Chondrocyte (in vitro differentiated cells): ENCODE measurements at places on chromosomes 4 and X. TPM values are rescaled to one million over a fixed set of nuclear protein-coding genes. Genes with fewer than 3 reads are reported as not detected.
A peak's percentile ranks its signal among the peaks of the same experiment; 100 is the strongest.

GRCh38 chr4:67723949-67724348 lies 23.0 kb upstream of the UBA6 start:
- DNase-seq: no peak

- peak; percentile 65 for DNase-seq
Observed at GRCh38 chr4:7313347-7313811, 121.0 kb downstream of the SORCS2 start.

Gene PDE5A
- 7.0 to 21.8 TPM (median 17.0 TPM) in 3 replicates for total RNA-seq

Gene CCKAR
- total RNA-seq: not detected in 3 replicates

- DNase-seq: no peak
Observed at GRCh38 chr4:137635108-137635507, 102.8 kb upstream of the PCDH18 start.

Gene GABRB1
- not detected in 3 replicates for total RNA-seq

Gene LRIT3
- 0.07 to 0.17 TPM in 2 of 3 replicates, not detected in the other for total RNA-seq

Gene AGA
- total RNA-seq: 26.2 to 28.0 TPM (median 26.2 TPM) in 3 replicates

- no peak for DNase-seq
Observed at GRCh38 chr4:16893141-16893651, 5.2 kb downstream of the LDB2 start.
